ENCODE measurements at places on chromosomes 6 and 20.

GRCh38 chr6:8435845-8436168 is 462 bp upstream of the SLC35B3 start:
- no peaks in the 10 kb centered on the region for H3K27me3 ChIP-seq
- H3K4me1 ChIP-seq: peaks cover 39% of the 10 kb centered on the region
- DNase-seq: no peak
- peaks cover 39% of the 10 kb centered on the region for H3K36me3 ChIP-seq
- peak overlapping the region; percentile 98 for H3K27ac ChIP-seq

DNA sequence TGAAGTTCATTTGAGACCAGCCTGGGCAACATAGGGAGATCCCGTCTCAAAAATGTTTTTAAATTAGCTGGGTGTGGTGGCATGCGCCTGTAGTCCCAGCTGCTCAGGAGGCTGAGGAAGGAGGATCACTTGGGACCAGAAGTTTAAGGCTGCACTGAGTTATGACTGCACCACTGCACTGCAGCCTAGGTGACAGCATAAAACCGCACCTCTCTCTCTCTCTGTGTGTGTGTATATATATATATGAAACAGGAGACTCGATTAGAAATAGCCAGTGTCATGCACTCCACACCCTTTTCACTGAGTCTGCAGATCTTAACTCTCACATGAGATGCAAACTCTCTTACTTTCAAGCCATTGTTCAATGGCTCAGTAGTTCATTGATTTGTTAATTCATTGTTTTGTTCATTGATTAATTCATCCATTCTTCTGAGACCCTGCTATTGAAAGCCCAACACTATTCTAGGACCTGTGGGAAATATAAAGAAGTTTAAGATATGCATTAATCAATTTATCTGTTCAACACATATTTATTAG is 52.4 kb upstream of the MRPS10 start:
- H3K36me3 ChIP-seq: peaks cover 36% of the 10 kb centered on the region
- H3K27ac ChIP-seq: no peak overlapping the region
- peaks cover 11% of the 10 kb centered on the region for H3K4me1 ChIP-seq
- H3K4me3 ChIP-seq: no peak overlapping the region

DNA sequence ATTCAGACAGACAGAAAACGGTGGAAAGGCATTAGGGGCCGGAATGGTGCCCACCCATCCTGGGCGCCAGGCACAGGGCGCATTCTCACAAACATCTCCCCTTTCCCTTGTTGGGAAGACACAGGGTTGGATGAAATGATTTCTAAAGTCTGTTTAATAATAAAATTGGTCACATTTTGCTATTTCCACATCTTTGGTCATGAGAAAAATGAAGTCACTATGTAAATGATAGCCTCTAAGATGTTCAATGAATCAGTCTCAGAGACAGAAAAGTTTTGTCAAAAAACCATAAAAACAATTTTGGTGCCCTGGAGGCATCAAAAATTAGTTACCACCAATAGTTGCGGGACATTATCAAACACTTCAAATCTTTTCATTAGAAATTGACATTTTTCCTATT is 40.7 kb downstream of the PRR18 start:
- no peaks in the 10 kb centered on the region for H3K4me1 ChIP-seq
- no peak overlapping the region for H3K4me3 ChIP-seq

DNA sequence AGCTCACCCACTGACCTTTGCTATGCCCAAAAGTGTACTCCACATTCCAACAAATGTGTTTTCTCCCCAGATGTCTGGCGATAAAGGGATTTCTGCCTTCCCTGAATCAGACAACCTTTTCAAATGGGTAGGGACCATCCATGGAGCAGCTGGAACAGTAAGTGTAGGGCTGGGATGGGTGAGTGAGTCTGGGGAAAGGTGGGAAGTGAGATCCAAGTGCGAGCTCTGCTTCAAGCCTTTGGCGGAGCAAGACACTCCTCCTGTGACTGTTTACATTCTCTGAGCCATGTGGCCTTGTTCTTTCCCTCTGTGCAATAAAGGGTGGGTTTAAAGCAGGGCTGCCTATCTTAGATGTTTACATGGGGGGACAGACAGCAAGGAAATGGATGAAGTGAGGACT is 1.9 kb downstream of the UBE2C start:
- H3K27ac ChIP-seq: no peak overlapping the region
- H3K4me1 ChIP-seq: peaks cover 23% of the 10 kb centered on the region
- H3K4me3 ChIP-seq: peak overlapping the region; percentile 3
- DNase-seq: no peak
- no peaks in the 10 kb centered on the region for H3K27me3 ChIP-seq

GRCh38 chr6:15832841-15833240 is 170.0 kb upstream of the DTNBP1 start:
- DNase-seq: no peak
- no peaks in the 10 kb centered on the region for H3K36me3 ChIP-seq
- peaks cover 3% of the 10 kb centered on the region for H3K27me3 ChIP-seq
- H3K4me1 ChIP-seq: peaks cover 6% of the 10 kb centered on the region

DNA sequence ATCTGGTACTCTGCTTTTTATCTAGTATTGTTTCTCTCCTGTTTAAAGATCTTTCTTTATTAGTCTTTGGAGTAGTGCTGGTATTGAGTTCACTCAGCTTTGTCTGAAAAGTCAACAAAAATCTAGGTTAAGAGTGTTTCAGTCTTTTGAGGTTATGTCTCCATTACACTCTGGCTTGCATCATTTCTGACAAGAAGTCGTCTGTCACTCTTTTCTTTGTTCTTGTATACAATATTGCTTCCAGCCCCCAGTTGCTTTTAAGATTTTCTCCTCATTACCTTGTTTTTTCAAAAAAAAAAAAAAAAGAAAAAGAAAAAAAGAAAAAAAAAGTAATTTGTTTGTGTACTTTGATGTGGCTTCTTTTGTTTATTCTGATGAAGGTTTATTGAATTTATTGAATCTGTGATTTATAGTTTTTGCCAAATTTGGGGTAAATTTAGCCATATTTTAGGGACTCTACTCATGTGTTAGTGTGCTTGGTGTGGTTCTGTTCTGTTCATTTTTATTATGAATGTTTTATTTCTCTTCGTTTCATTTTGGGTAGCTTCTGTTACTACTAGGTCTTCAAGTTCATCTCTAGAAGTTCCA is 408.9 kb downstream of the CDKAL1 start:
- no peak overlapping the region for H3K4me3 ChIP-seq
- no peak for DNase-seq
- no peak overlapping the region for H3K27ac ChIP-seq
- H3K27me3 ChIP-seq: no peaks in the 10 kb centered on the region
- peaks cover 27% of the 10 kb centered on the region for H3K36me3 ChIP-seq

DNA sequence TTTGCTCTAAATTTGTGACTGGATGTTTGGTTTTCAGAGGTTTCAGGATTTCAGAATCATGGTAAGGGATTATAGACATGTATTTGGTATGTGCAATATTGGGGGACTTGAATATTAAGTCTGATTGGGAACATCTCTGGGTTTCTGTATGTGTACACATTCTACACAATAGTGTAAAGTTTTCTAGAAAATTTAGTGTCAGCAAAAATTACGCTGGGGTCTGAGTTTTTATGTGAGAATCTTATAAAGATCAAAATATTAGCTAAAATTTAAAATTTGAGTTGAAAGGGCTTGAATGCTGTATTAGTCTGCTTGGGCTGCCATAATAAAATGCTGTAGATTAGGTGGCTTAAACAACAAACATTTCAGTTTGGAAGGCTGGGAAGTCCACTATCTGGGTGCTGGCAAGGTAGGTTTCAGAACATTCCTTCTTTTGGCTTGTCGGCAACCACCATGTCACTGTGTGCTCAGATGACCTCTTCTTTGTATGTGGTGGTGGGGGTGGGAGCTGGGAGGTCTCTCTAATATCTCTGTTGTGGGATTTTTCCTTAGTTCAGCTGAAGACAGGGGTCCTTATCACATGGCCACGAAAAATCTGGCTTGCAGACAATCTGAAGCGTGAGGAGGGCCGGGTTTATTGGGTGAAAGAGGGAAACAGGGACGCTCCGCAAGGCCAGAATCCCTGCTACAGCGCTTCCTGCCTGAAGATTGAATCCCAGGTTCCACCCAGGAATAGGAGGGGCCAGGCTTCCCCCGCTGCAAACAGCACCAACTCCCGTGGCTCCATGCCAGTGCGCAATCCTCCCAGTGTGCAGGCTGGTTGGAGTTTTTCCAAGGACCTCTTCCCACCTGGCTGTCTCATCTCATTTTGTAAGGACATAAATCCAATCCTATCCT is 299.7 kb downstream of the PLCB1 start:
- no peak overlapping the region for H3K27ac ChIP-seq
- H3K27me3 ChIP-seq: no peaks in the 10 kb centered on the region
- H3K4me3 ChIP-seq: no peak overlapping the region
- no peak for DNase-seq

DNA sequence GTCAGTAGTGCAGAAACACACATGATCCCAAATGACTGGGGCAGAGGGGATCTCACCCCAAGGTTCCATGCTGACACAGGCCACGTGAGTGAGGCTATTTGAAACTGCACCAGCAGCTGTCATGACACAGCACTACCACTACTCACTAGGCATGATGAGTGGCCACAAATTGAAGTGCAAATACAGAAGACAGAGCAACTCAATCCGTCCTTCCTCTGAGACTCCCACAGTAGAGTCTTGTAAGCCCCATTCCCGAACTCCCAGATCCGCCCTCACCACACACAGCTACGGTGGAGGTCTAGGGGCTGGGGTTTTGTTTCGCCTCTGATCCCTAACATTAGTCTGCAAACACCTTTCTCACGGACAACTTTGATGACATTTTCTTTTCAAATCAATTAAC is 113.3 kb upstream of the NUP153 start:
- DNase-seq: no peak
- H3K4me1 ChIP-seq: no peaks in the 10 kb centered on the region
- no peak overlapping the region for H3K4me3 ChIP-seq
- H3K27me3 ChIP-seq: peaks cover 8% of the 10 kb centered on the region
- H3K36me3 ChIP-seq: no peaks in the 10 kb centered on the region

Data from activated T-cell treated with anti-CD3 and anti-CD28 coated beads, Interleukin-2, amount 50 U/mL, for 24 hours (primary cell).